HS-5 (cell line): ENCODE measurements at places on chromosomes 13 and 19.

DNA sequence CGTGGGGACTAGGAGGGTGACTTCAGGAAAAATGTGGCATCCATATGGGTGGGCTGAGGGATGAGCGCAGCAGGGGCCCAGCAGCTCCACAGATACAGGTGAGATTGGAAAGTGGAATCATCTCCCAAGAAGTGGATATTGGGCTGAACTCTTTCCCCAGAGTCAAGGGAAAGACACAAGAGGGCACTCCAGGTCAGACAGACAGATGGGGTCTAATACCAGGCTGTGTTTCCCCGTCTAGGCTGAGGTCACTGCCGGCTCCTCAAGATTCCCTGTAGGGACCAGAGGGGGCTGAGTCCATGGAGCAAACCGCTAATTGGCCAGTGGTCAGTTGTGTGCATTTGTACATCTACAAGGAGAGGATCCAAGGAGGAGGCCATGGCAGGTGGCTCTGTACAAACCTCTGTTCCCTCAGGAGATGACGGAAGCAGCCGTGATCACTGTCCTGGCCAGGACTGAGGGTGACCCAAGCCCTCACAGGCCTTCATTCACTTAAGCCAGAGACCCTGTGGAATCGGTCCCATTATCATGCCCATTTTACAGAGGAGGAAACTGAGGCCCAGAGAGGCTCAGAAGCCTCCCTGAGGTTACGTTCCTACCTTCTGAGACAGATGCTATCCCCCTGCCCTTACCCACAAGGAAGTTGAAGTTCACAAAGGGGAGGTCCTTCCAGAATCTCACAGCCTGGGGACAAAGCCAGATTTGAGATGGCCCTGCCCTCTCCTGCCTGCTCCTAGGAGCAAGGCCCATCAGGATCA lies 14.9 kb upstream of the IGLON5 start:
- DNase-seq = no peak

GRCh38 chr13:105035092-105035491 lies 1500.4 kb downstream of the EFNB2 start:
- DNase-seq = no peak

- no peak for DNase-seq
Observed at GRCh38 chr19:608155-609003, 18.7 kb downstream of the HCN2 start.

- DNase-seq = no peak
Observed at GRCh38 chr19:15438124-15438496, 11.6 kb downstream of the WIZ start.

- no peak for DNase-seq
Observed at GRCh38 chr19:18392417-18392816, 5.0 kb downstream of the LRRC25 start.

DNA sequence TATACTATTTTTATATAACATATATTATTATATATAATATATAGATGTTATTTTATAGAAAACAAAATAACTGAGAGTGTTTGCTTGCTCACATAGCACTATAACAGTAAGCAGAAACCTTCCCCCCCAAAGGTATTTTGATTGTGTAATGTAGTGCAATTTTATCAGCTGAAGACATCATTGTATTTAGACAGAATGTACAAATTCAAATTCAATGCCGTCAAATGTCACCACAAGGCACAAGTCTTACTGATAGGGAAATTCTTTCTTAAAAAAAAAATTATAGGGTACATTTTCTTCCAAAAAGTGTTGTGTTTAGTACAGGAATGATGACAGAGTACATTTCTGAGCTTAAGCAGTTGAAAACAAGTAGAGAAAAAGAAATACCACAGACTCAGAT lies 1147.1 kb upstream of the SPRY2 start:
- DNase-seq = no peak

DNA sequence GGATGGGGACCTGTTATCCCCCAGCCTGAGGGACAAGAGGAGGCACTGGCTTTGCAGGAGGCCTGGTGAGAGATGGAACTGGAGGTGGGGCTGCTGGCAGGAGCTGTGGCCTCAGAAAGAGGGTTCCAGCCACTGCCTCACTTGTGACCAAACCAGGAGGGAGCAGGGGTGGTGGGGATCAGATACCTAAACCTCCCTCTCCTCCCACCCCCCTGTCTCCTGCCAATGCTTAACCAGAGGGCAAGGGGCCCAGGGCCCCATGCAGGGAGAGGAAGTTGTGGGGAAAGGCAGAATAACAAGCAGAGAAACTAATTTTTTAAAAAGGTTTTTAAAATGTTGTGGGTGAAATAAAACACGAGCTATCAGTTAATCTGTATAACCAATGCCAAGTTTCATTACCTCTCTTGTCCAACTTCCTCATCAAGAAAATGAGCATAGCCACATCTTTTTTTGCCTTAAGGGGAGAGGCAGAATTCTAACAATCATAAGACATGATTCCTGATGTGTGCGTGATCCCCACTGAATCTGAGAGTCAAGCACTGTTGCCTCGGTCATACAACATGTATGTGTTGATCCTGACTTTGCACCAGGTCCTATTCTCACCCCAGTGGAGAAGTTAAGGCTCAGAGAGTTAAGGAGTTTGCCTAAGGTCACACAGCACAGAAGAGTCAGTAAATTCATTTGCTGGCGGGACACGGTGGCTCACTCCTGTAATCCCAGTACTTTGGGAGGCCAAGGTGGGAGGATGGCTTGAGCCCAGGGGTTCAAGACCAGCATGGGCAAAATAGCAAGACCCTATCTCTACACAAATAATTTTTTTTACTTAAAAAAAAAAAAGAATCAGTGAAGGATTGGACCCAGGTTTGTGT lies 12.9 kb downstream of the FXYD5 start:
- DNase-seq = no peak

GRCh38 chr13:92821324-92821723 lies 405.3 kb upstream of the GPC6 start:
- DNase-seq = no peak

- DNase-seq = no peak
Observed at GRCh38 chr13:58376349-58376748, 744.8 kb downstream of the PCDH17 start.

DNA sequence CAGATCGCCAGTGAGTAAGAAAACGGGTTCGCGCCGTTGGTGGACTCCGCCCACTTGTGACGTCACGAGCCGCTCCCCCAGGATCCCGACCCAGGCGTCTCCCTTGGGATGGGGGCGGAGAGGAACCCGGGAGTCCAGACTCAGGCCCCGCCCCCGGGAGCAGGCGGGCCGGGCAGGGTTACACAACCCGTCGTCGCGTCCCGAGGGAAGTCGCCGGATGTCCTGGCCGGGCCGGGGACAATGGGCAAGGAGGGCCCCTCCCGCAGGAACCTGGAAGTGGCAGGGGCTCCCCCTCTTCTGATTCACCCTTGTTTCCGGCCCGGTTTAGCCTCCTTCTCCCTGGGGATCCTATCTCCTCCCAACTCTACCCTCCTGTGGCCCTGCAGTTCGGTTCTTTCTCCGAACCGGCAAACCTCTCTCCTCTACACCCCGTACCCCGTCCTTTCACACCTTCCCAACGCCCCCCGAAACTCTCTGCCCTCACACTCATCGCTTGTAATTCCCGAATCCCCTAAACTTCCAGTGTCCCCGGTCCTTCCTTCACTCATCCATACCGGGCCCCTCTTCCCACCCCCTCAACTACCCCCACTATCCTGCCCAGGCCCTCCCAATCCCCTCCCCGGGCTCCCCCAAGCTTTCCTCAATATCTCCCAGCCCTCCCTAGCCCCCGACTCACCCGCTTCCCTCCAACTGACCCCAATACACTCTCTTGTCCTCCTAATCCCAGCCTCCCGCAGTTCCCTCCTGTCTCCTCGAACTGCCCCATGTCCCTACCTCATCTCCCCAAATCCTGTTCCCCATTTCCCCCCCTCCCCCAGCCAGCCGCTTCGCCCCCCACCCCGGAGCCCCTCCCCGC lies 20.0 kb upstream of the ERCC1 start:
- DNase-seq = peak; percentile 70

DNA sequence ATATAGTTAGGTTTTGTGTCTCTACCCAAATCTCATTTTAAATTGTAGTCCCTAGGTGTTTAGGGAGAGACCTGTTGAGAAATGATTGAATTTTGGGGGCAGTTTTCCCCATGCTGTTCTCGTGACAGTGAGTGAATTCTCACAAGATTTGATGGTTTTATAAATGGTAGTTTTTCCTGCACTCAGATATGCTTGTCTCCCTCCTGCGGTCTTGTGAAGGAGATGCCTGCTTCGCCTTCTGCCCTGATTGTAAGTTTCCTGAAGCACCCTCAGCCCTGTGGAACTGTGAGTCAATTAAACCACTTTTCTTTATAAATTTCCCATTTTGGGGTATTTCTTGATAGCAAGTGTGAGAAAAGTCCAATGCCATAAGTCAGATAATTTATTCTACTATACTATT lies 1977.5 kb upstream of the PCDH20 start:
- DNase-seq = no peak

DNA sequence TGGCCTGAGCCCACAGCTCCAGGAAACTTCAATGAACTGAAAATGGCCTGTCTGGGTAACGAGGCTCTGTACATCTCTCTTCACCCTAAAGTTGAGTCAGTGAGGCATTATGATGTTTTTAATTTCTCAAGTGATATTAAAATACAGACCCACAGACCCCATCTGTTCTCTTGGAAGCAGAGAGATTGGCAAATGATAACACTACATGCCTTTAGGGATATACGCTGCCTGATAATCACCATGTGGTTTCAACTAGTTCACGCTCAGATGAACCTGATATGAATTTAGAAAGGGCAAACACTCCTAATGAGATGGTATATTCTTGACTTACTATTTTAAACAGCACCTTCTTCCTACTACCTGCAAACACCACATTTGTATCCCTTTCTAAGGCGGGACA lies 127.5 kb downstream of the RFC3 start:
- DNase-seq = no peak

DNA sequence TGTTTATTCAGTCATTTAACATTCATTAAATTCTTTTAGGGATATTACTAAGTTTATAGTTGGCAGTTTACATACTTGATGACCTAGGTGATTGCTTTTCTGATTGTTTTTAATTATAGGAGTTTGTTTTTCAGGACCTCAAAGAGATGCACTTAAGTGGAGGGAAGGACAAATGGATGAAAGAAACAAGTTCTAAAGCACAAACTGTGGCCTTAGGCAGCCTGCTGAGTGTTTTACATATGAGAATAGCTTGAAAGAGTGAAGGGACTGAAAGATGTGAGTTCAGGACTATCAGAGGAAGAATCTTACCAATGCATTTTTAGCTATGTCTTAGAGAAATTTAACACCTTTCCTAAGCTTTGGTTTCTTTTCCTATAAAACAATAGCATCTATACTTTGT lies 402.6 kb downstream of the KLF12 start:
- no peak for DNase-seq

- DNase-seq = no peak
Observed at GRCh38 chr13:18996627-18997051, 185.0 kb downstream of the TUBA3C start.

- no peak for DNase-seq
Observed at GRCh38 chr19:39428283-39429112, 7.3 kb downstream of the RPS16 start.

- peak; percentile 88 for DNase-seq
Observed at GRCh38 chr19:13850910-13851733, 25.8 kb upstream of the NANOS3 start.

- DNase-seq = no peak
Observed at GRCh38 chr19:6415591-6416190, 8.9 kb downstream of the KHSRP start.

GRCh38 chr13:35856084-35856483 lies 275.1 kb downstream of the DCLK1 start:
- DNase-seq = no peak

GRCh38 chr19:50418176-50419021 lies at the start of gene SPIB:
TSS of gene SPIB (plus strand) at chr19:50418938. CDS start at chr19:50418963, 25 bp downstream.
- DNase-seq = no peak

GRCh38 chr19:8256276-8257051 lies 47.3 kb downstream of the CERS4 start:
- DNase-seq = no peak

DNA sequence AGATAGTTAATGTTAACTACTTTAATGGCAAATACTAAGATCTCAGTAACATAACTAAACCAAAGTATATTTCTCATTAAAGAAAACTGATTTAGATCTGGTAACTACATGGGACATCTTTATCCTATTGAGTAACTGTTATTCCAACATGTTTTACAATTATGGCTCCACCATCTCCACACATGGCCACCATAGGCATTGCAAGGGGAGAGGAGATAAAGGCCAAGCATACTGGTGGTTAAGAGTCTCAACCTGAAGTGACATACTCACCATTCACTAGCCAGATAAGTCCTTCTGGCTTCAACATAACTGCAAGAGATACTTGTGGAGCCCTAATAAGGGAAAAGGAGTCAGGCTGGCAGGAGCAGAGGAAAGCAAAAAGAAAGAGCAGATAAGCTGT lies 1586.4 kb upstream of the SPRY2 start:
- no peak for DNase-seq

- DNase-seq = no peak
Observed at GRCh38 chr19:14177496-14178074, 28.4 kb downstream of the ADGRL1 start.

- DNase-seq = no peak
Observed at GRCh38 chr13:51826606-51827005, 18.4 kb downstream of the TMEM272 start.

DNA sequence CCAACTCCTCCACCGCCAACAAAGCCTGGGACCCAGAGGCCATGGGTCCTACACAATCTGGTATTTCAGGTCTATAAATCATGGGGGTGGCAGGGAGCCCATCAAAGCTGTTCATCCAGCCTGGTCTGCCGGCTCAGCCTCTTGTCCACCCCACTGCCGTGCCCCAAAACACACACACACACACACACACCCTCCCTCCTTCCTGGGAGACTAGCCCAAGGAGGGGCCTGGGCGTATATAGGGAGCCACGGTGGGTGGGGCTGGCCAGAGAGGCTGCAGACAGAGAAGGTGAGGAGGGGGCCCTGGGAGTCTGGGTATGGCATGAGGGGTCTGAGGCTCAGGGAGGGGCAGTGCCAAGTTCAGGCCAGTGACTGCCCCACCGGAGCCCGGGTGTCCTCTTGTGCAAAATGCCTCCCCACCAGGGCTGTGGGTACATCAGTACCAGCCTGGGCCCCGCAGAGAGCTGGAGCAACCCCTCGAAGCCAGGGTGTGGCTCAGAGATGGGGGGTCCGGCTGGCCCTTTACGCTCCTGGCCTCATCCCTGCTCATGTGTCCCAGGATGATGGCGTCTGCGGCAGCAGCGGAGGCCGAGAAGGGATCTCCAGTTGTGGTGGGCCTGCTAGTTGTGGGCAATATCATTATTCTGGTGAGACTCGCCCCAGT lies at the start of gene UPK1A:
Gene UPK1A, plus strand, starts transcription at position 267 of the 663 bp plus-strand sequence. Its CDS starts 296 bp downstream, at position 563.
- no peak for DNase-seq
